Fibroblast of upper back skin (primary cell): ENCODE measurements at places on chromosomes 7 and 10.

GRCh38 chr7:122255454-122255853 is 49.1 kb downstream of the FEZF1 start:
- no peak for DNase-seq

DNA sequence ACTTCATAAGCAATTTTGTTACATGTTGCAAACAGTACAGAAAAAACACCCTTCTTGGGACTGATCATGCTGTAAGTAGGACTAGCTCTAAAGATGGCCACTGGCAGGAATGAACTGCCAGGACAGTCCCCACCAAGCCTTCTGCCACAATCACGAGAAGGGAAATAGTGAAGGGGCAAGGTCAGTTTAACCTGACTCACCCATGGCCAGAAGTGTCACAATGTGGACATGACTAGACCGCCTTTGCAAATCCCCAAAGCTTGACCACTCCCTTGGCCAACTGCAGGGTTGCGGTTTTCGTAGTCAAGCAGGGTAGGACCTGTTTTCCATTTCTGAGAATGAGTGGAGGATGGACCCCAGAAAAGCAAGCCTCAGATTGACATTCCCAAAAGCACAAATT is 19.4 kb upstream of the FRAT2 start:
- DNase-seq, result no peak

GRCh38 chr7:38282081-38282480 is 8.6 kb upstream of the TARP start:
- DNase-seq, result no peak

- peak; percentile 51 for DNase-seq
These were observed 130.5 kb downstream of the KLF6 start for GRCh38 chr10:3654496-3654895.

- no peak for DNase-seq
These were observed 1.9 kb downstream of the USP6NL start for GRCh38 chr10:11609492-11610093.

- no peak for DNase-seq
These were observed 62.9 kb downstream of the PTTG1IP2 start for GRCh38 chr7:90532231-90532929.

GRCh38 chr10:85724215-85724614 is 642.4 kb downstream of the GRID1 start:
- DNase-seq, result no peak

DNA sequence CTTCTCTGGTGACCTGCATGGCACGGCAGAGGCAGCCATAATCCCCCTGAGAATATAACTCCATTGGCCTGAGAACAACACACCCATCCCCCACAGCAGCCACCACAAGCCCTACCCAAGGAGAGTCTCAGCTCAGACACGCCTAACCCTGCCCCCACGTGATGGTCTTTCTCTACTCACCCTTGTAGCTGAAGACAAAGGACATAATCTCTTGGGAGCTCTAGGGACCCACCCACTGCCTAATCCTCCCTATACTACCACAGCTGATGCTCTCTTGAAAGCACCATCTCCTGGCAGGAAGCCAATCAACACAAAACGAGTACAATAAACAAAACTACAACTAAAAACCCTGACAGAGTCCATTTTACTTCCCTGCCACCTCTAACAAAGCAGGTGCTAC is 30.7 kb upstream of the HPSE2 start:
- DNase-seq, result no peak

DNA sequence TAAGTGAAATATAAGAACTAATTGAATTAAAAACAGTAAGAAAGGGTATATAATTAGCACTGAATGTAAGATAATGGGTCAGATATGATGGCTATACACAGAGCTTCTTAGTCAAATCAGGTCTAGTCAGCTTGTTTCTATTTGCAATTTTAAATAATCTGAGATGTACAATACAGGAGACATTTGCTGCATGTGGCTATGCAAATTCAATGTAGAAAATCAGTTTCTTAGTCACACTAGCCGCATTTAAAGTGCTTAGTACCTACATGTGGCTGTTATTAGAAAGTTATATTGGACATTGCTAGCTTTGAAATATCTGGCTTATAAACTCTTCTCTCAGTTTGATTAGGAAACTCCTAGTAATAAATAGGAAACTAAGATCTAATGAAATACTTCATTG is 25.3 kb downstream of the CCDC7 start:
- DNase-seq, result no peak

- DNase-seq, result no peak
These were observed 12.8 kb downstream of the ICA1 start for GRCh38 chr7:8249121-8249520.

GRCh38 chr10:85262992-85263391 is 934.6 kb downstream of the CCSER2 start:
- DNase-seq, result no peak

DNA sequence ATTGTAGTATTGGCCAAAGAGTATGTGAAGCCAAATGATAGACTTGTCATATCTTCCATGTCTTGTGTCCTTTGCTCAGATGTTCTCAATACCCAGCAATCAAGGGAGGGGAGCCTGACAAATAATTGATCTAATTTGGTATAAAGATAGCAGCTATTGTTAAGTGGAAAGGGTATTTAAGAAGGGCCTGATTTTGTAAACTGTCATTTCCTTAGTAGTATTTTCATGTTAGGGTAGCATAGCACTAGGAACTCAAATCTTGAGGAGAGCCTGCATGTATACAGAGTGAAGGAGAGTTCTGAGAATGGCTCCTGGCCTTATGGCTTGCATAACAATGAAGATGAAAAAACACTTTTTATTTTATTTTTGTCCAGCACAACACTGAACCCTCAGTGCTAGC is 53.1 kb downstream of the GNAI1 start:
- no peak for DNase-seq

DNA sequence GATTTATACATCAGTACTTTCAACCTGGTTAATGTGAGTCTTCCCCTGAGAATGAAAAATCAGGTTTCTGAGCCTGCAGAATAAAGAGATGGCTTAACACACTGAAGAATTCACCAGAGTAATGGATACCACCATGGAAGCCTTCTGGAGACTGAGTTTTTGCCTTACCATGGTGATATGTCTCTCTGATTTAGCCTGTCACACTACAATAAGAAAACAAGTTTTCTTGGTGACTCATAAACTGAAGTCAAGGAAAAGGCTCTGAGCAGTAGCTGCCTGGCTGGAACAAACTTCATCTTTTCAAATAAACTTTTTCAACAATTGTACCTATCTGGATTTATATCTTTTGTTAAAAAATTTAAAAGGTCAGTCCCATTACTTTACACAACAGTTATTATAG is 229.0 kb downstream of the PRPF18 start:
- DNase-seq, result peak; percentile 67

DNA sequence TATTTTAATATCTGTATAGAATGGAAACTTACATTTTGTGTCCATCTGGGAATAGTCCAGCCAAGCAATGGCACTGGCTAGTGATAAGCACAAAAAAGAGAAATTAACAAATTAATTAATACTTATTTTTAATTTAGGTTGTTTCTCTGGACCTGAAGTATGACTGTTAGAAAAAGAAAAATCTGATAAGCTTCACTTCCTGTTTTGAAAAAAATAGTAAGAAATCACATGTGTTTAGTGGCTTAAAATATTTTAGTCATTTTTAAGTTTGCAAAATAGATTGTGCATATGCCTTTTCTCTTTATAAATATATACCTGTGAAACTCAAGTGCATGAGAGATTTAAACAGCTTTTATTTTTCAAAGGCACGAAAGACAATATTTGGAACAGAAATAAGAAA is 50.1 kb upstream of the CREB5 start:
- DNase-seq, result no peak
